ENCODE measurements at places on chromosomes 5 and 9. TPM values are rescaled to one million over a fixed set of nuclear protein-coding genes. Genes with fewer than 3 reads are reported as not detected.

The AGTPBP1 gene
- total RNA-seq = 20.3 TPM

The IL17B gene
- not detected for total RNA-seq

The IL33 gene
- total RNA-seq = 60.2 TPM

The GRM6 gene
- total RNA-seq = not detected

The CCL21 gene
- total RNA-seq = 58.3 TPM

The SARDH gene
- 6.9 TPM for total RNA-seq

The SUSD3 gene
- total RNA-seq = 24.2 TPM

The PCDHB3 gene
- 4.4 TPM for total RNA-seq

The HSD17B3 gene
- not detected for total RNA-seq

The HTR1A gene
- not detected for total RNA-seq

The CNTNAP3 gene
- 6.3 TPM for total RNA-seq

The SLC34A1 gene
- not detected for total RNA-seq

The MARCOL gene
- not detected for total RNA-seq

The PCDHB10 gene
- total RNA-seq = 0.96 TPM

The GLRA1 gene
- not detected for total RNA-seq

The OMD gene
- 38.5 TPM for total RNA-seq

The IFNK gene
- total RNA-seq = not detected

The MLANA gene
- total RNA-seq = not detected

The MTX3 gene
- 9.1 TPM for total RNA-seq

The FBP2 gene
- total RNA-seq = not detected

The CARD6 gene
- total RNA-seq = 37.0 TPM

The PTCH1 gene
- total RNA-seq = 9.7 TPM

The IFNA2 gene
- total RNA-seq = not detected

GRCh38 chr9:78486661-78487060 is 189.7 kb downstream of the PSAT1 start:
- DNase-seq = no peak

DNA sequence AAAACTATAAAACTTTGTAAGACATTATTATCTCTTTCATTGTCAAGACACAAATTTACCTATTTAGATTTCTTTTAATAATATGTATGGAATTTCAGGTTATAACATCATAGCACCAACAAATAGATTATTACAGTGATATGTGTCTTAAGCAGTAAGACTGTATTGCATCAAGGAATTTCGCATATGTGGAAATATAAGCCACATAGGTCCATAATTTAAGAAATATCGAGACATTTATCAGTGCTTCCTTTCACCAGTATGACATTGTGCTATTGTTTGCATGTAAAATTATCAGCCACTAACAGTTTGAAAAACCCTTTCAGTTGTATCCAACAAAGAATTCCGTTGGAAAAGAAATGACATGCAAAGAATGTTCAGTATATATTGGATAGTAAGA is 186.7 kb upstream of the RASA1 start:
- no peak for DNase-seq

GRCh38 chr9:130255631-130256134 is 9.9 kb upstream of the HMCN2 start:
- DNase-seq = no peak

DNA sequence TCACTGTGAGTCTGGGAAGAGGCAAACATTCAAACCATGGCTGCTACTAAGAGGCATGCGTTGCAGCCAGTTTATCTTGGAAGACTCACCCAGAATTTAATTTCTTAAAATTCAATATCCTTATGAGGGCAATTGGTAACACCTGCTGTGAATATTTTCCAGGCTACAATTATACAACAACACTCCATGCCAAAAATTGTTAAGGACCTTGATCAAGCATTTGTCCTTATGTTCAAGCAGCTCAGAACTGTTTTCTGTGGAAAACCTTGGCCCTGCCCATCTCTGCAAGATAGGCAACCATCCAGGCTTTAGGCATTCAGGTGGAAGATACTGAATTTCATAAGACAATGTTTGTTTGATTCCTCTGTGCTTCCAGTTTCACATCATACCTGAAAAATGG is 327.8 kb downstream of the FBXL7 start:
- DNase-seq = no peak

GRCh38 chr5:107766439-107766838 is 95.7 kb upstream of the EFNA5 start:
- DNase-seq = no peak

- DNase-seq = no peak
Measured at GRCh38 chr9:75552941-75553340, 337.5 kb upstream of the PCSK5 start.

DNA sequence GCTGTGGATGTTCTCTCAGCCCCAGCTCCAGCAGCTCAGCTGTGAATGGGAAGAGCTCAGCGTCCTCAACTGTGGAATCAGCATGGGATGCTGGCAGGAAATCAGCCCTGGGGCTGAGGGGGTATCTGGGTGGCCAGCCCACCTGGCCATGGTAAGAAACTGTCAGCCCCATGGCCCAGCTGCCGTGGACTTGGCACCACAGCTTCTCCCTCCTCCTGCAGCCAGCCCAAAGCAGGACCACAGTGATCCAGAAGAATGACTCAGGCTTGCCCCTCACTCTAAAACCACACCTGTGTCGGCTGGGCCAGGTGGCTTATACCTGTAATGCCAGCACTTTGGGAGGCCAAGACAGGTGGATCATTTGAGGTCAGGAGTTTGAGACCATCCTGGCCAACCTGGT is 48.0 kb downstream of the SAR1B start:
- DNase-seq = no peak

- DNase-seq = no peak
Measured at GRCh38 chr5:132971483-132972435, 8.3 kb upstream of the AFF4 start.

DNA sequence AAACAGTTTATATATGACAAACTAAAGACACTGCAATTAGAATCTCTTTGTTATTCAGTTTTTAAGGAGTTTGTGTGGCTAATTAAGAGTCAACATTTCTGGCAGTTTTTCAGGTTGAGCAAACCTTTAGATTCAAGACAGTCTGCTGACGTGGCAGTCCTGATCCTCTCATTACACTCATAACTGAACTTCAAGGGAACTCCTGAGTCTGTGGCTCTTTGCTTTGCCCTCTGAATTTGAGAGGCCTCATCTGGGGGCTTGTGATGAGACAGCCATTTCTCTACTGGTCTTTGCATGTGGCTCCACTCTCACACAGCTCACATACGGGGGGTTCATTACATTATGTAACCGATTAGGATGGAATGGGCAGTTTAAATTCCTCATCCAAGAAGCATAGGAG is 182.9 kb upstream of the MEF2C start:
- no peak for DNase-seq

DNA sequence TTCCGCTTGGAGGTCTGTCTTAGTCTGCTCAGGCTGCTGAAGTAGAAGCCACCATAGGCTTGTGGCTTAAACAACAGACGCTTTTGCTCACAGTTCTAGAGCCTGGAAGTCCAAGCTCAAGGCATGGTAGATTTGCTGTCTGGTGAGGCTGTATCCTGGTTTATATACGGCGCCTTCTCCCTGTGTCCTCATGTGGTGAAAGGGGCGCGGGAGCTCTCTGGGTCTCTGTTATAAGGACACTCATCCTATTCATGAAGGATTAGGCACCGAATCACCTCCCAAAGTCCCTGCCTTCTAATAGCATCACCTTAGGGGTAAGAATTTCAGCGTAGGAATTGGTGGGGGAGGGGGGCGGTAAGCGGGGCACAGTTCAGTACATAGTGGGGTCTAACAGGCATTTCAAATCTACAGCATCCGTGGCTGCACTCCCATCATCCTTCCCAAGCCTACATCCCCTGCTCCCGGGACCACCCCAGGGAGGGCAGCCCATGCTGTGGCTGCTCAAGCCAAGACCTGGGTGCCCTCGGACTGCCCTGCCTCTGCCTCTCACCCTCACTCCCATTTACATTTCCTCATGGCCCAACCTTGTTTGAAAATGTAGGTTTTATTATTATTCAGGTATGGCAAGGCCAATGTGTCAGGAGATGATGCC is 15.1 kb upstream of the LPCAT1 start:
- DNase-seq = no peak

- no peak for DNase-seq
Measured at GRCh38 chr9:130462685-130463540, 18.2 kb downstream of the ASS1 start.

- DNase-seq = peak; percentile 73
Measured at GRCh38 chr5:41193456-41194205, 19.7 kb downstream of the C6 start.

- DNase-seq = no peak
Measured at GRCh38 chr9:5582835-5583195, 46.1 kb upstream of the RIC1 start.

GRCh38 chr9:137619240-137620047 is 639 bp downstream of the EHMT1 start:
- DNase-seq = no peak

DNA sequence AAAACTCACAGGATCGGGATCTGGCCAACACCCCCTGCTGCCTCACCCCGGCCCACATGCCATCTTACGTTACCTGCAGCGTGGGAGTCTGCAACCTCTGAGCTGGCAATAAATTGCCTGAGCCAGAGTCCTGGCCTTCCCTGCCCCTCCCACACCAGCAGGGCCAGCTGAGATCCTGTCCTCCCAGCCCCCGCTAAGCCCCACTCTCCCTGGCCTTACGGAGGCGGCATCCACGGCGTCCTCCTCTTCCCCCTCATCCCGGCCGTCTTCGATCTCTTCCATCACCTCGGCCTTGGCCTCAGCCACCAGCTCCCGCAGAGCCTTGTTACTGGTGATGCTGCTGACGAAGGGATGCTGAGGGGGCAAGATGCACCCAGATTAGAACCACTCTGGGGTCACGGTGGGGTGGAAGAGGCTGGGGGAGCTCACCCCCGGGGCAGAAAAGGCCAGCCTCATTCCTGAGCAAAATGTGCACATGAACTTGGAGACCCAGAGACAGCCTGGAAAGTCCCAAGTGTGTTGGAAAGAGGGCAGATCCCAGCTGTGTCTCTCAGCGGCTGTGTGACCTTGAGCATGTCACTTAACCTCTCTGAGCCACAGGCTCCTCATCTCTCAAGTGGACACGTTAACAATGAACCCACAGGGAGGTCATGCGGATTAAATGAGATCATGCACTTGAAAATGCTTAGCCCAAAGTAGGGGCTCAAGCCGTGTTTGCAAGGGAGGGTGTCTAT is 89.9 kb upstream of the FBXW11 start:
- DNase-seq = no peak

DNA sequence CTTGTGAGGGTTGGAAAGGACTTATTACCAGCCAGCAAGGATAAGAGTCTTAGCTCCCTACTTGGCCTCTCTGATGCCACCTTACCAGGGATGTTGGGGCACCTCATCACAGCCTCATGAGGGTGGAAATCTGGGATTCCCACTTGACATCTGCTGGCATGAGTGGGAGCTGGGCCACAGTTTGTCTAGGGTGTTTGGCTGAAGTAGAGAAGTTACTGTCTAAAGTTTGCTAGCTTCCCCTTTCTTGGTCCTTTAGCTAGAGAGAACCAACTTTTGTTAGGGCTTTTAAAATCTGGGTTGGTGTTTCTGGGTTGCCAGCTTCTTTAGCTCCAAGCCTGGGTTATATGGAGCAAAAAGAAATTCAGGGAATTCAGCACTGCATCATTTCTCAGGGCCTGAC is 57.5 kb upstream of the GNA14 start:
- no peak for DNase-seq

GRCh38 chr9:35529161-35529823 is 39.4 kb downstream of the RUSC2 start:
- no peak for DNase-seq

DNA sequence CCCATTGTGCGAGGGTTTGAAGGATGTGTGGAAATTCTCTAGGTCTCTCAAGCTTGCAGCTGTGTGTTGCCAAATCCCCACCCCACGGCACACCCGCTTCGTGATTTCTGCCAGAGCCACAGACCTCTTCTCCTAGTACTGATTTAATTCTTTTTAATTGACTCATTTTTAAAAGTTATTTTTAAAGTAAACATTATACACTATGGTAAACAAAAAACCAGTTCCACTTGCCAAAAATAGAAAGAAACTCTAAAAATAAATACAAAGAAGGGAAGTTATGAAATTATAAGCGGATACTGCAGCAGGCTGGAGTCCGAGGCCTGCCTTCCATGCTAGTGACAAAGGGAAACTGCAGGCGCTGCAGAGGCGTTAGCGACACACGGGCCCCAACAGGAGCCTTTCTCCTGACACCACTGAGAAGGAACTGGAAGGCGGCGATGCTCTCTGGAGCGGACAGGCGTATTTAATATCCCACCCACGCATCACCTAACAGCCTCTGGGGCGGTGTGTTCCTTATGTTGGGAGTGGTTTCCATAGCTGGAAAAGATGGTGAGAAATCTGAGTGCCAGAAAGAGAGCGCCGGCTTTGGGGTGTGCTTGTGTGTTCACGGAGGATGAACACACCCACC is 122.5 kb downstream of the COL23A1 start:
- no peak for DNase-seq

GRCh38 chr9:134491856-134492255 is 149.7 kb upstream of the COL5A1 start:
- no peak for DNase-seq

DNA sequence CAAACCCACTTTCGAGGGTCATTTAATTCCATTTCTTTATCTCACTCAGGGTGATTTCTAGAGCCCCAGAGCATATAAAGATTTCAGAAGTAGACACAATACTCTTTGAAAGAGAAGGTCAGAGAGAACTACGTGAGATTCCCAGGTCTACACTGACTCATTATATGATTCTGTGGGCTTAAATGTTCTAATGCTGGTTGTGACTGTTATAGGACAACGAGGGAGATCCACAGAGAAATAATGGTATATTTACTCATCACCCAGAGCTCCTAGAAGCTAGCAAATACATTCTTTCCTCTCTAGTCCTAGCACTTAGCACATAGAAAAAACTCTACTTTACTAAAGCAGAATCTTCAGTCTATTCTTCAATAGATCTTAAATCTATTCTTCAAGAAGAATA is 39.4 kb upstream of the GRAMD2B start:
- DNase-seq = no peak

DNA sequence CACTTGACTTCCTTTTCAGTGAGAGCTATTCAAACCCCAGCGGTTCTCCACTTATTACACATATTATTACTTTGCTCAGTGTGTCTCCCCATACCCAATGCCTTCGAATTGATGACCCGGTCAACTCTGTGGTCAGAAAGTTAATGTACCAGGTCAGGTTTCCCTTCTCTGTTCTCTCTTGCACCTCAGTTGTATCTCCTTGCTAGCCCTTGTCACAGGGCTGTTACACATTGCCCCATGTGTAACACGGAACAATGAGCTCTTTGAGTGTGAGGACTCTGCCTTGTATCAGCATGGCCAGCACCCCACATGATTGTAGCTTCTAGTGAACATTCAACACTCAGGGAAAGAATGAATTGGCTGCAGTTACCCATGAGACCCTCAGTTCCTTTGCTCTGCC is 73.6 kb downstream of the DOCK2 start:
- no peak for DNase-seq
